ENCODE measurements at places on chromosomes 2 and 18.
A peak's percentile ranks its signal among the peaks of the same experiment; 100 is the strongest.

- no peak for DNase-seq
These were observed 16.7 kb downstream of the CAPN10 start for GRCh38 chr2:240603081-240603835.

DNA sequence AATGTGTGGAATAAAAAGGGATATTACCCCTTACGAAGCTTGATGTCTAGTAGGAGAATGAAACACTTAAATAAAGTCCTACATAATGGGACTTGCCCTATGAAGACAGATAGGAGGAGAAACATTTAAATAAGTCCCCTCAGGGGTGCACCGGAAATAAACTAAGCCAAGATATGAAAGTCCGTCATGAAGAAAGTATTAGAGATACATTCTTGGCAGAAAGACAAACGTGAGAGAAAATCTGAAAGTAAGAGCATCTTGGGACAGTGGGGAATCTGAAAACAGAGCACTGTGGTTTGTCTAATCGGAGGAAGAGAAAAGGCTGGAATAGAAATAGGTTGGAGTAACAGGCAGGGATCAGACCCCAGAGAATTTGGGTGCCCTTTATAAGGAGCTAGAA lies 516.9 kb upstream of the DSEL start:
- DNase-seq, result no peak

DNA sequence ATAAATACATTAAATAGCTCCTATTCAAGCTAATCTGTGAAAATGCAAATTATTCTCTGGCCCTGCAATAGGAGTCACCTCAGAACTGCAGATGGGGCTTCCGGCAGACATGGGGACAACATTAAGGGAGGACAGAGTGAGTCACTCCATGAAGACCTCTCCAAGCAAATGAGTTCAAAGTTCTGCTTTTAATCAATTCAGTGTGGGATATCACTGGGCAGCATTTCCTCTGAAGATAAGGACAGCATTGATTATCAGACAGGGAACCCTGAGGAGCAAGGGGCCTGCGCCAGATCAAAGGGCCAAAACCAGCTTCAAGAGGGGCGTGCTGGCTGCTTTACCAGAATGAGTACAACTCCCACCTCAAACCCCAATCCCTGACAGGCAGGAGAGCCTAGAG lies 356.9 kb upstream of the KLHL29 start:
- DNase-seq, result no peak

DNA sequence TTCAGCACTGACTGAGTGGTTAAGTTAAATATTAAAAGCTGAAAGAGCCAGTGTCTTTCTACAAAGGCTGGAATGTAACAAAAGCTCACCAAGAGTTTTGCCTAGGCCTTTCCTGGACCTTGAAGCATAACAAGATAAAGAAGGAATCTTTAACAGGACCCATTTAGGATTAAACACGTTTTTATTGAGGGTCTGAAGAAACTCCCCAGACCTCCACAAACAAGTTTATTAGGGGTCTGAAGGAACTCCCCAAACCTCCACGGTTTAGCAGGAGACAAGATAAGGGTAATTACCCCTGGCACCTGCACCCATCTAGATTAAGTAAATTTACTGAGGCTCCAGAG lies 104.0 kb downstream of the ACAA2 start:
- no peak for DNase-seq

DNA sequence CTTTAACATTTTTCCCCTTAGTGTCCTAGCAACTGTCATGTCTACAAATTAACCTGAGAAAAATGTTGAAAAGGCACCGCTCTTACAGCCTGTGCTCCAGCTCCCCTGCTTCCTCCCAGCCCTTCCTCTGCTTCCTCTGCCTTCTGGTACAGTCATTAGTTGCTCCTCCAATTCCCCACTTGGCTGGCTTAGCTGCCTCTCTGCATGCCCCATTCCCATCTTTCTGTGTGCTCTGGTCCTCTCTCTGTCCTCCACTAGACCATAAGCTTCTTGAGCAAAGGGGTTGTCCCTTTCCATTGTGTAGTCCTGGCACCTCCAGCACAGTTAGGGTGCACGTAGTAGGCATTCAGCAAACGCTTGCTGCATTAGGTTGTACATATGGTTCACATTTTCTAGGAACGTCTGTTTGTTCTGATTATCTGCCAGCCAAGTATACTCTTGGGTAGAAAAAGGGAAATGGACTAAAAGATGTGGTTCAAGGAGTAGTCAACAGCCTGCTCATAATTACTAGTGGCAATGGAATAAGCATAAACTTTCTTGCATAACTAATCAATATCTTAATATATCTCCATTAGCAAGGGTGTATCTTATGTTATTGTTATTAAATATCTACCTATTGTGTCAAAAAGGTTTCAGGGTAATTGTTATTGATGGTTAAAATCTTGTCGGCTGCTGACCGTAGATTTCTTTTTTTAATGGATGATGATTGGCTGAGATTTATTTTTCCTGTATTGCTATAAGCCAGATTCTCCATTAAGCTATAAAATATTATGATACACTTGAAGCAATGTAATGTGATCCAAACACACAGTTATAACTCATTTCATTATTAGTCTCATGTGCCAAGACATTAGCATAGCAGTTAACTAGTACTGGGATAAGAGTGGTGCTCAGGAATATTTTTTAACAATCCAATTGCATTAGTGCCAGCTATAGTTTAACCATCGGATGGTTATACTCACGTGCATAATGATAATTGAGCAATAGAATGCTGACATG lies 340.1 kb downstream of the SLC4A3 start:
- DNase-seq, result no peak

DNA sequence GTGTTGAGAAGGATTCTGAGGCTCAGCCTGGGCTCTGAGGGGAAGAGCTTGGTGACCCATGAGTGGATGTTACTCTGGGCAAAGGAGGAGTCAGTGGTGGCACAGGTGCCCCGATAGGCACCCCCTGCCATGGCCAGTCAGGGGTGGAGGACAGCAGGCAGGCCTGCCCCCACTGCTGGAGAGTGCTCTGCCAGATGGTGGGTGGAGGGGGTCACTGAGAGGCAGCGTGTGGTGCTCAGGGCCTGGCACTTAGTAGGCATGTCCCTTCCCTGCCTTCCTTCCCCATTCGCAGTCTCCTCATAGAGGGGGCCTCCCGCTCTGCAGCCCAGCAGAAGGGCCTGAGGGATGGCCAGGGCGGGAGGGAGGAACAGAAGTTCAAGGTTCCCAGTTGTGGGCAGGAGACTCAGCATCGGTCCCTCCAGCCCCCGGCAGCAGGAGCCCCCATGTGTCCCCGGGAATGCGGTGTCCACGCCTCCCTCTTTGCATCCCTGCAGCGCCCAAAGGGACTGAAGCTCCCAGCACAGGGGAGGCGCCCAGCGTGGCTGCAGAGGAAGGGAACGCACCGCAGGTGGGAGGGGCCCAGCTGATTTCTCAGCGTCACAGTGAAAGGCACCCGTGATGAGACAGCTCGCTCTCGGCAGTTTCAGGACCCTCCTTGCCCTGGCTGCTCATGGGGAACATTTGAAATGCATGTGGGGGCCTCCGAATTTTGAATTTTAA lies 5.7 kb upstream of the SNED1 start:
- no peak for DNase-seq

DNA sequence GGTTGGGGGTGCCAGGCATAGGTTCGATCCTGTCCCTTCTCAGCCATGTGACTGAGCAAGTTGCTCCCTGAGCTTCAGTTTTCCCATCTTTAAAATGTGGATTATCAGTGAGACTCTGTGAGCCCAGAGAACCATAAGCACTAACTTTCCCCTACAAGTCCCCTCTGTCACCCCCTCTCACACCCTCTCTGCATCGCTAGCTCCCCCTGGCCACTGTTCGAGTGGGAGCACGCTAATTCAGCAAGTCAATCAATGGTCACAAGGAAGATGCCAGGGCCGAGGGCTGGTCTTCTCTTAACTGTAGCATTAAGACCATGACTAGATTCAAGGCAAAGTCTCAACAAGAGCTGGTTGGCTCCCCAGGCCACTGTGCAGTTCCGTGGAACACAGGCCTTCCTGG lies 66.2 kb downstream of the BCL2L11 start:
- DNase-seq, result no peak

GRCh38 chr2:100964222-100964621 lies 37.9 kb upstream of the RPL31 start:
- no peak for DNase-seq

- no peak for DNase-seq
These were observed 479.3 kb upstream of the HS6ST1 start for GRCh38 chr2:128797937-128798336.

DNA sequence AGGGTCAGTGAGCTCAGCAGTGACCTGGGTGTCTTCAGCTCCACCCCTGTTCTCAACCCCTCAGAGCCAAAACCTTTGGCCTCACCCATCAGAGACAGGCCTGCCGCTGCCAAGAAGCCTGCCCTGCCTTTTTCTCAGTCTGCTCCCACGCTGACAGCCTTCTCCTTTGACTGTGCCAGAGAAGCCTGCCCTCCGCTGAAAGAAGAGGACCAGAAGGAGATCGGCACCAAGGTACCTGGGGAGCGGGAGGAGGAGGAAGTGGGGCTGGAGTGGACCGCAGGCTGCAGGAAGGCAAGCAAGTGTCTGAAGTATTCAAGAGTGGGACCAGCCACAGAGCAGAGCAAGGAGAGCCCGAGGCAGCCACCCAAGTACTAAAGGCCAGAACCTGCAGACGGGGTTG lies 33.2 kb downstream of the TOGARAM2 start:
- DNase-seq, result no peak

GRCh38 chr2:189580241-189580651 lies 340 bp downstream of the SLC40A1 start:
- no peak for DNase-seq

- DNase-seq, result no peak
These were observed 1324.1 kb upstream of the SLC39A10 start for GRCh38 chr2:194332799-194333490.

- no peak for DNase-seq
These were observed 49.7 kb upstream of the MAPRE2 start for GRCh38 chr18:34991561-34991960.

- peak; percentile 40 for DNase-seq
These were observed 89.0 kb downstream of the ZNF532 start for GRCh38 chr18:58953627-58954026.

DNA sequence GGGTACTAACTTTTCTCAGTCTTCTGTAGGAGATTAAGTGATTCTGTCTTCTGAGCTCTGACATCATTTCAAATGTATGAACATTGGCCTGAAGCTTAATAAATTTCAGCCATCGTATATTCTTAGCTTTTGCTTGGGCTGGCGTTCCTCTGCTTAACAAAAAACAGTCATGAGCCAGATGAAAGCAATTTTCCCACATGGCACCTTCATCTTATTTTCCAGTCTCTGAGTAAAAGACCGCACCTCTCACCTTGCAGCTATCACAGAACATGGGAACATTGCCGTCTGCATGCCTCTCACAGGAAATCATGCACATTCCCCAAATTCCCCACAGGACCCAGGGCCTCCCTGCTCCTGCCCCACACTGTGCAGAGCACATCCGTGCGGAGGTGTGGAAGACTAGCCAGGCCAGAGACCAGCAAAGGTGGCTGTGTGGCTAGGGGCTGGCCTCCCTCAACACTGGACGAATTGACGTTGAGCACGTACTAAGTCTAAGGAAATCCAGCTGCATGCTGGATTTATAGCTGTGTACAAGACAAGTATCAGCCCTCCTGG lies 531.8 kb upstream of the ID2 start:
- DNase-seq, result no peak

GRCh38 chr2:42314892-42315468 lies 46.0 kb downstream of the COX7A2L start:
- no peak for DNase-seq

GRCh38 chr18:56382541-56382940 lies 255.9 kb downstream of the TXNL1 start:
- DNase-seq, result no peak

DNA sequence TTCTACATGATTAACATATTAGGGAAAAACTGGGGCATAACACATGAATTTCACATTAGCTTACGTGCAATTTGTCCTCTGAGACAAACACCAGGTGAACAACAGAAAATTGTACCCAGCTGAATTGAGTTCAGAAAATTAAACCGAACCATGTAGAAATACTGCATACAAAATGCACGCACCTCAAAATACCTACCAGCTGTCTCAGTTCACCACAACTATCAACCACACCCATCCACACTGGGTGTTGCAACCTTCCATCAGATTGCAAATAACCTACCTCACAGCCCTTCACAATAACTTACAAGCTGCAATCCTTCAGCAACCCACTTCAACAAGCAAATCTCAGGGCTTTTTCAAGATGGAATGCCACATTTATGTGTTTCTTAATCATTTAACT lies 55.9 kb downstream of the UNC50 start:
- DNase-seq, result no peak

DNA sequence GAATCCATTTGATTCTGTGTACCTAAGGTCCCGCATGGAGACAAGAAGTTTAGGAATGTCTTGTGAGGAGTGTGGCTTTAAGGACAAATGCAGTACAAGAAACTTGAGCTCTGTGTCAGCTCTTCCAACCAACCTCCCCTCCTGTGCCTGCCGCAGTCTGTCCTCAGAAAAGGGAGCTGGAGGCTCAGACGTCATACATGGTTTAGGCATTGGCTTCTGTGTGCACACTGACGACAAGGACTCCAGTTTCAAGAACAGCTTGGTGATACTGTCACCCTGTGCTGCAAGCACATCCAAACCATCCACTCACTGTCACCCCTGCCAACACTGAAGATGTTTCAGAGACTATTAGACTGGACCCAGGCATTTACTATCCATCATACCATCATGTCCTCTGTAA lies 470.4 kb downstream of the IRS1 start:
- DNase-seq, result no peak

- DNase-seq, result peak; percentile 67
These were observed 305.6 kb upstream of the CXCR4 start for GRCh38 chr2:136423516-136423996.
